ENCODE measurements at places on chromosomes 2 and 18. TPM values are rescaled to one million over a fixed set of nuclear protein-coding genes. Genes with fewer than 3 reads are reported as not detected.
A peak's percentile ranks its signal among the peaks of the same experiment; 100 is the strongest.

Gene UNC80
- not detected for total RNA-seq

Gene EML6
- 0.16 TPM for total RNA-seq

DNA sequence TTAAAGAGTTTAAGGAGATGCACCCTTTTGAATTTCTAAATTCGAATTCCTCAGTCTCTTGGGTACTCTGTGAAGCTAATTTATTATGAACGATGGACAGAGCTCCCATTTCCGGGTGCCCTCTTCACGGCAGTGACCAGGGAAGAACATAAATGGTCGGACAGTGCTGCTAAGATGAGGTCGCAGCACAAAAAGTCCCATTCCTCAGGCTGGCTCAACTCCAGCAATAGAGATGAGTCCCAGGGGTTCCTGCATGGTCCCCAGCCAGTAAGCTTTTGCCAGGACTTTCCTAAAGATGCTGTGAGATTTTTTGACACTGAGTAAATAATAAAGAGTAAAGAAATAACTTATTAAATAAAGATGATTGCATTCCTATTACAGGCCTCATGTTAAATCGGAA, 43.0 kb upstream of the STK39 start:
- DNase-seq: no peak

- no peak for DNase-seq
Observed at GRCh38 chr2:97812931-97813330, 99.6 kb downstream of the ZAP70 start.

DNA sequence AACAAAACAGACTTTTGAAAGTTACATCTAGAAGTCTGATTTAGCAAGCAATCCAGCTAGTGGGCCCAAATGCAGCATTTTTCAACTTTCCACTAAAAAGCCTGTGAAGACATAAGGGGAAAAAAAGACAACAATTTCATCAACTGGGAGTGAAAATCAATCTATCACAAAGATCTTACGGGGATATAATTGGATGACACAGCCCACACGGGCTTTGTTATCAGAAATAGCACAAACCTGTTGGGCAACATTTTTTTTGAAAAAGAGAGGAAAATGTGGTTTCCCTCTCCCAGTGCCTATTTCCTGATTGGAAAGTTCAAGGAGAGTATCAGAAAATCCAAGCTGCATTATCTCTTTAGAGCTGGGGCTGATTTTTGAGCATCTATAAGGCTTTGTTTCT, 132.7 kb downstream of the EVA1A start:
- no peak for DNase-seq

- DNase-seq: peak; percentile 44
Observed at GRCh38 chr18:48896875-48897511, 53.8 kb downstream of the SMAD7 start.
